ENCODE measurements at places on chromosomes 2 and 18. TPM values are rescaled to one million over a fixed set of nuclear protein-coding genes. Genes with fewer than 3 reads are reported as not detected.

DNA sequence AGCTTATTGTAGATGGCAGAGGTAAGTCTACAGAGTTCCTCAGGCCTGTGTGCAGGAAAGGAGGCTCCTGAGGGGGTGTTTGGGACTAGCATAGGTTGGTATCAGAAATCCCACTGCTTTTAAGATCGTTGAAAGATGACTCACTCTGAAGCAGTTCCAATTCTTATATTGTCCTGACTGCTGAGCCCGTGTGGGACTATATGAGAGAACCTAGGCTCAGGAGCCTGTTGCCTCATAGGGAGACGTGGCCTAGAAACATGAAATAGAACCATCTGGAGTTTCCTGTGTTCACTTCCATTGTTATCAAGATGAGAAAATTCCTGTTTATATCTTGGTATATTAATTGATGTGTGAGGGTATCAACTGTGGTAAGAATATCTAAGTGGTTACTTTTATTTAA is 5.7 kb downstream of the CCT7 start:
- H3K4me3 ChIP-seq: no peak overlapping the region
- no peaks in the 10 kb centered on the region for H3K27me3 ChIP-seq
- DNase-seq: no peak

DNA sequence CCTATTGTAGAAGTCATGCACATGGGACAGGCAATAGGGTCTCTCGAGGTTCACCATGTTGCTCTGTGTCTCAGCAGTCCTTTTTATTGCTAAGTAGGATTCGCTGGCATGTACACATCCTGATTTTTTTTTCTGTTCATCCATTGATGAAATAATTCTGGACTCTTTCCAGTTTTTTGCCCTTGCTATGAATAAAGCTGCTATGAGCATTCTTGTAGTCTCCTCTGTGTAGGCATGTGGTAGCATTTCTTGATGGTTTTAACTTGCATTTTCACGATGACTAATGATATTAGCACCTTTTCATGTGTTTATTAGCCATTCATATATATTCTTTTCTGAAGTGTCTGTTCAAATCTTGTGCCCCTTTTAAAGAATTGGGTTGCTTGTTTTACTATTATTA is 65.8 kb upstream of the EDAR start:
- no peak overlapping the region for H3K27ac ChIP-seq
- no peak overlapping the region for H3K4me3 ChIP-seq
- no peak for DNase-seq
- H3K27me3 ChIP-seq: no peaks in the 10 kb centered on the region
- H3K36me3 ChIP-seq: no peaks in the 10 kb centered on the region

DNA sequence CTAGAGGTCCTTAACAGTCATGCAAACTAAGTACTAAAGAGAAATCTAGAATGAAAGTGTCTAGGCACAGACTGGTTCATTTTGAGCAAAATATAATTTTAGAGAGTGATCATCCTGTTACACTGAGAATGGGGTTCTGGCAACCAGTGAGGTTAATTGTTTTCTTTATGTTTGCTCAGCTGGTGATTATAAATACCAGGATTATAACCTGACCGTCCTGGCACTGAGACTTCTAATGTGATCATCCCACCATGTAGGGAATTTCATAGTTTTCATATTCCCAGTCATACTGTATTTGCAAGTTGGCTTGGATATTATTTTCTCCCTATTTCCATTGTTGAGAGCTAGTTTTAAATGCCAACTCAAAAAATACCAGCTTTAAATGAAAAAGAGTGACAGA is 852.5 kb upstream of the LRATD1 start:
- no peaks in the 10 kb centered on the region for H3K36me3 ChIP-seq
- no peaks in the 10 kb centered on the region for H3K4me1 ChIP-seq
- no peak overlapping the region for H3K4me3 ChIP-seq
- DNase-seq: no peak
- H3K27me3 ChIP-seq: no peaks in the 10 kb centered on the region

STEAP3 gene
- 144 TPM for total RNA-seq

QPCT gene
- 1.5 TPM for total RNA-seq

EVA1A gene
- 64.4 TPM for total RNA-seq

All from right lobe of liver (tissue), 6 donors.